ENCODE measurements at places on chromosomes 3 and 15.

DNA sequence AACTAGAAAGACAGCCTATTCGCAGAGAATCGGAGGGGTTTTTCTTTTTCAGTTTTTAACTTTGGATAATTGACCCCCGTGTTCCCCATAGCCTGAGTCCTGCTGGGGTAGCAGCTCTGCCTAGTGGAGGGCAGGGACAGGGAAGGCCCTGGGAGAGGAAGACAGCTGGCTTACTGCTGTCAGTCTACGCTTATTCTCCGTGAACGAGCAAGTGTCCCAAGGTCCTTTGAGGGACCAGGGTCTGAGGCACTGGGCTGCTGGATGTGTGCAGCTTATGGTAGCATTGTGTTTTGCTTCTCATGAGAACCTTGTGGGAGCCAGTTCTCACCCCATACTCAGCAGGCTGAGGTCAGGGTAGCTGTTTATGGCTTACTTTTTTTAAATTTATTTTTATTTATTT, 3.0 kb downstream of the LIMD1 start:
- no peak for DNase-seq

- DNase-seq, result no peak
Observed at GRCh38 chr3:13194285-13195209, 121.3 kb upstream of the IQSEC1 start.

GRCh38 chr3:158743664-158744566, 11.7 kb upstream of the RARRES1 start:
- DNase-seq, result no peak

DNA sequence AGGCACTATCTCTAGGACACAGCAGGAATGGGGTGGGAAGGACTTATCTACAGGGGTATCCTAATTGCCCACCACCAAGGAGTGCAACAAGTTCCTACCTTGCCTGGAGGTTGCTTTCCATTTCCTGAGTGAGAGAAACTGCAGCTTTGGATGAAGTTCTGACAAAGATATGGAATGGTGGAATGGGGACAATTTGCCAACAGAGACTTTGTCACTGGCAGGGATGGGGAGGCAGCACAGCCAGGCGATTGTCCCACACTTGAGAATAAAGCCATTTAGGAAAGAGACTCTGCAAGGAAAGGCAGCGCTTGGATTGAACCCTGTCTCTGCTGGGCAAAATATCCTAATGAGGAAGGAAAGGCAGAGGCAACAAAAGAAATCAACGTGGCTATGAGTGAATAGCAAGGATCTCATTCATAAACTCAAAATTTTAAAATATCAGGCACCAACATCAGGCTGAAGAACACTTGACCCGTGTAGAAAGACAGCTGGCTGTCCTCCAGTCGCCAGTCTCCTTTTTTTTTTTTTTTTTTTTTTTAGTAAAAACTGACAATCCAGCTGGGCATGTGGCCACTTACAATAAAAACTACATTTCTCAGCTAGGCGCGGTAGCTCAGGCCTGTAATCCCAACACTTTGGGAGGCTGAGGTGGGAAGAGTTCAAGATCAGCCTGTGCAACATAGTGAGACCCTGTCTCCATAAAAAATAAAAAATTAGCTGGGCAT, 31.6 kb upstream of the PDE8A start:
- DNase-seq, result no peak

All from GM12864 (cell line).